Aorta (tissue), 5 donors: ENCODE measurements at places on chromosomes 16 and 17. TPM values are rescaled to one million over a fixed set of nuclear protein-coding genes. Genes with fewer than 3 reads are reported as not detected.
A peak's percentile ranks its signal among the peaks of the same experiment; 100 is the strongest.

GRCh38 chr16:50172195-50172922 is 19.3 kb downstream of the TENT4B start:
- DNase-seq, result no peak
- H3K27ac ChIP-seq, result no peak overlapping the region
- peaks cover 2% of the 10 kb centered on the region for H3K4me1 ChIP-seq
- no peaks in the 10 kb centered on the region for H3K27me3 ChIP-seq

DNA sequence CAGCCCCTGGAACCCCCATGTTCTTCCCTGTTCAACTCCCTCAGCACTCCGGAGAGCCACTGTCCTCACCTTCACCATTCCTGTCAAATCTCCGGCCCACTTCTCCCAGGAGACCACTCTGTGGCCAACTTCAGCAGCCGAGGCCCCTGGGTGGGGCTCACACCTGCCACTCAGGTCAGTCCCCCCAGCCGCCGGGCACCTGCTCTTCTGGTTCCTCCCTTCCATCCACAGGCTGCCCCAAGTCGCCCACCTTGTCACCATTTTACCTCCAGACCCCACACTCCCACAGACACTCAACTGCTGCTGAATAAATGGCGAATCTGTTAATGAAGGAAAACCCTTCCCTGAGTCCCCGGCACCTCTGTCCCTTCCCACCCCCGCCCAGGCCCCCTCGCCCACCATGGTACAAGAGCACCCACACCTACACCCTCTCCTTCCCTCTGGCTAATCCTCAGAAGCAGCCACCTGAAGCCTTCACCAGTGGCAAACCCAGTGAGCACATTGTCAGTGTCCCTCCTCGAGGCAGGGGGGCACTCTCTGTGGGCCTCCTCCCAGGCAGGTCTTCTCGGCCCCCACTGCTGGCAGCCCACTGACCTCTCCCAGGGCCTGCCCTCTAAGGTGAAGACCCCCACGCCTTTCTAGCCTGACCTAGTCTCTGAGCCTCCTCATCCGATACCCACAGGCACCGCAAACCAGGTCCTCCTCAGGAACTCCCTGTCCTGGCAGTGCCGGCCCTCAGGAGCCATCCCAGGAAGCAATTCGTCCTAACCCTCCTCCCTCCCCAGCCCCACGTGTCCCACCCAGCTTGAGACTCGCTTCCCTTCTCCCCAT is 8.2 kb downstream of the CANT1 start:
- H3K4me3 ChIP-seq, result no peak overlapping the region
- peak; percentile 73 for DNase-seq

- no peaks in the 10 kb centered on the region for H3K4me1 ChIP-seq
- H3K36me3 ChIP-seq, result no peaks in the 10 kb centered on the region
- DNase-seq, result no peak
Observed at GRCh38 chr16:89374393-89374960, 115.9 kb downstream of the ANKRD11 start.

- no peaks in the 10 kb centered on the region for H3K27me3 ChIP-seq
- no peaks in the 10 kb centered on the region for H3K36me3 ChIP-seq
- H3K4me3 ChIP-seq, result no peak overlapping the region
- no peaks in the 10 kb centered on the region for H3K4me1 ChIP-seq
Observed at GRCh38 chr16:86783636-86784626, 205.6 kb downstream of the FOXL1 start.

Gene CD79B
- total RNA-seq, result 7.1 TPM

Gene PPP1R27
- total RNA-seq, result not detected

Gene P2RX1
- total RNA-seq, result 3.5 TPM
